Hindlimb muscle (tissue), 1 donor: ENCODE measurements at places on chromosomes 1 and 21.
A peak's percentile ranks its signal among the peaks of the same experiment; 100 is the strongest.

DNA sequence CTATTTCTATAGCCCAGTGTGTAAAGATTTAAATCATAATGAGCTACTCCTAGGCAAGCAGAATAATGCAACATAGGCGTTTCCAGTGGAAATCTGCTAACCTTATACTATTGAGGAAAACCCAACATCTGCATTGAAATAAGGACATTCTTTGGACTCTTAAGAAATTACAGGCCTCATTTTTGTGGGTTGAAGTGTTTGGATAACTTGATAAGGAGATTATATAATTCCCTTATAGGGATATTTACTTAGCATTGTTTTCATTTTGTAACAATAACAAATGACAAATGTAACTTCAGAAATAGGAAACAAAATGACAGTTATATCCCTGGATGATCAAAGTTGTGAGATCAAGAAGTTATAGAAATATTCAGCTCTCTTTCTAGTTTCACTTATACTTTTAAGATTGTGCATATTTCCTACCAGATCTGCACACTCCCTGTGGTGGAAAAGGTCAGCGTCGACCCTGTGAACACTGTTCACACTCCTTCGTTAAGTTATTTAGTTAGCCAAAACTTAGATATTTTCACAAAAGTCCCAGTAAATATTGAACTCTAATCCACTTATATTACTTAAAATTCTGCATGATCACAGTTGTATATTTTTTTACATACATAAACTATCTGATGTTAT lies 284.4 kb upstream of the C1orf105 start:
- no peak for DNase-seq

- DNase-seq, result no peak
These were observed 16.8 kb downstream of the RAP1GAP start for GRCh38 chr1:21652101-21652936.

DNA sequence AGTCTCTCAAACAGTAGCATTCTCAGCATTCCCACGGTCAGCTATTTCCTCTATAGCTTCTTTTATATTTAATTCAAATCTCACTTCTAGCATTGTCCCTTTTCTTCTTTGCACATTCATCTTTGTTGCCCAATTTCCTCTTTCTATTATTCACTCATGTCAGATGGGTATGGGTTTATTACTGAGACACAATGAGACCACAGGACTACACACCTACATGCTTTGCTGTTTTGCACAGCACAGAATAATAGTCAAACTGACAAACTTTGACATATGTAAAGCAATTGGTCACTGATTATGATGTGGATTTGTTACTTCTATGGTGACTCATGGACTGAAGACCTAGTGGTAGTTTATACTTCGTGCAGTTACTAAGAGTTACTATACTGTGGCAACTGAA lies 5.8 kb upstream of the CD1C start:
- no peak for DNase-seq

GRCh38 chr1:41514381-41514780 lies 29.9 kb upstream of the EDN2 start:
- DNase-seq, result no peak

DNA sequence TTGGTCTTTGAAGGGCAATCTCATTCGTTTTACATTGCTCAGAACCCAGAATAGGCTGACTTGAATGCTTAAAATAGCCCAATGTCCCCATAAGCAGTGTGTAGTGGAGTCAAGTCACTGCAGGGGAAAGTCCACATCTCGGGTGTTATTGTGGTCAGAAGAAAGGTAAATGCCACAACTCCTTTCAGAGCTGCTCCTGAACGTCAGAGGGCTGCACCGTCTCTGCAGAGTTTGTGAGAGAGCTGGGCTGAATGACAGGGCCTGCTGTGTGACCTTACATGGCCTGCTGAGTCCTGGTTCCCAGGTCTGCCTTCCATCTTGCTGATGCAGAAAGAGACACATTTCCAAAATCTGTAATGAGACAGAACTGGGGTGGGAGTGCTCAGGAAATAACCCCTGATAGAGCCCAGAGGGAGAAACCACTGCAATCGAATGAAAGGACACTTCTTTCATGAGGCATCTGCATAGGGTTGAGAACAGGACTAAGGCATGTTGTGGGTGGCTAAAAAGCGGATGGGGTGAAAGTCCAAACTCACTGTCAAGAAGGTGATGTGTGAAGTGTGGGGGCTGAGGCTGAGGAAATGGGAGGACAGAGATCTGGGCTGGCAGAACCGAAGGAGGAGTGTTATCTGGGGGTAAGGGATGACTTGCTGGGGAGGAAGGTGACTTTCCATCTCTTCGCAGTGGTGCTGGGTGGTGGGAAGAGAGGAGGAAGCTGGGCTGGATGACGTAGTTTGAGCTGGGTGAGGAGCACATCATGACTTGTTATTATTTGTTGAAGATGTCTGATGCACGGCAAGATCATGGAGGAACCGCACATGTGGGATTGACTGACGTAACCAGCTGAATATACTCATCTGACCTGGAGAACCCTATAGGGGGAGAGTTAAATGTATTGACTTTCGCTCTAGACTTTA lies 33.7 kb downstream of the XCL2 start:
- no peak for DNase-seq

DNA sequence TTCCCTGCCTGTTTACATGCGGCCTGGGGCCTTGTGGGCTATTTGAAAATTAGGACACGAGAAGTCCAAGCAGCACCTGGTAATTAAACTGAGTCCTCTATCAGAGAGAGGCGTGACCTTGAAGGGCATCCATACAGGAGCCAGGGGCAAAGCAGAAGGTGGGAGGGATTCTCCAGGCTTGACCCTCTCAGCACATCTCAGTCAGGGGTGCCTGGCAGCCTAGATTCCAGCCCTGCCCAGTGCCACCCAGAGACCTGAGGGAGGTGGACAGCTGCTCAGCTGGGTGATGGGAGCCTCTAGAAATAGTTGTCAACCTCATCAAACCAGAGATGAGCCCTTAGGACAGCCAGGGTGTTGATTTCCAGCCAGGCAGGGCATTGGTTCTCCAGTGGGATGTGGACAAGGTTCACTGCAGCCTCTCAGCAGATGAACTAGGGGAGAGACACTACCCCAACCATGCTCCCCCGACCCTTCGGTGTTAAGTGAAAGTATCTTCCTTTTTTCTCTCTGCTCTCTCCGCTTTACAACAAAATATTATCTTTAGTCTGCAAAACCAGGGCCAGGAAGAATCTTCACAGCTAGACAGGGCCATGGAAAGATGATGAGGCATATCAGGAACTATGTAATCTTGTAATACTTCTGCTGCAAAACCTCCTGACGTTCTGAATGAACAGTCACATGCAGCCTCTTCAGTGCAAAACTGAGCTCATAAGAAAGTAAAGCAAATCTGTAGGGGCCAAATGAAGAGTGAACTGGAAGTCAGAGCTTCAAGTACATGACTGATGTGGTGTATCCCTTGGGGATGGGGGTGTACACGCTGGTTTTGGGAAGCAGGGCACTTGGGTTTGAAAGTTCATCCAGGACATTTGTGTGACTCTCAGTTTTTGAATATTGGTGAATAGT lies 35.9 kb upstream of the ATP5PO start:
- no peak for DNase-seq

- DNase-seq, result no peak
These were observed 25.0 kb upstream of the IVNS1ABP start for GRCh38 chr1:185342017-185342416.

- DNase-seq, result no peak
These were observed 140.8 kb downstream of the PTGER3 start for GRCh38 chr1:70906800-70907199.

GRCh38 chr1:9078015-9078751 lies 8.7 kb upstream of the SLC2A5 start:
- DNase-seq, result no peak

DNA sequence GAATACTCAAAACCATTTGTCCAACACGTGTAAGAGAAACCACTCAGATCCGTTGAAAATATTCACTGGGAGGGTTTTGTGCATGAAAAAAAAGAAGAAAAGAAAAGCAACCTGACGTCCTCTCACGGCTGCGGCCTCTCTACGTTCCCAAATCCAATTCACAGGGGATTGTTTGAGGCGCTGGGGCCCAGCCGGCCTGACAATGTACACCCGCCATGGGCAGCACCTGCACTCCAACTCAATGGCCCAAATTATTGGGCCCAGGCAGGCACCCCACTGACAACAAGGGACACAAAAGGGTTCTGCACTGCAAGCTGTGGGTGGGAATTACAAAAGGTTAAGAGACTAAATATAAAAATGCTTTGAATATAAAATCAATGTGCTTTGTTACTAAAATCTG lies 41.5 kb downstream of the MORN1 start:
- DNase-seq, result no peak

- DNase-seq, result no peak
These were observed 36.2 kb downstream of the PTP4A2 start for GRCh38 chr1:31901838-31902509.

GRCh38 chr1:229636042-229636441 lies 10.0 kb downstream of the URB2 start:
- DNase-seq, result no peak

GRCh38 chr1:116680752-116681151 lies 13.2 kb upstream of the IGSF3 start:
- DNase-seq, result no peak

DNA sequence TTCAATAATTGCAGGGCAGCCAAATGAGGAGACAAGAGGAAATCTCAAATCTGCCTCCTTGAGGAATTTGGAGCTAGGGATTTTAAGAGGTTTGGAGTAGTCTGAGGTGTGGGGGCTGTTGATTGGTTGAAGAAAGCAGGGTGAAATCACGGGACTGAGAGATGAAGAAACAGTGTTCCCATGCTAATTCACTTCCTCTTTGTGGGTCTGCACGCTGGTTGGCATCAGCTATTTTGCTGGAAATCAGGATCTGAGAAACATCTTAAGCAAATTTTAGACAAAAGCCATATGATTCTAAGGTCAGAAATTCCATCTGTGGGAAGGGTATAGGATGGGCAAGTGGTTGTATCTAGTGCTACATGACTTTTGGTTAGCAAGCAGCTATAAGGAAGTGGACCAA lies 107.1 kb upstream of the PAXBP1 start:
- DNase-seq, result peak; percentile 15

DNA sequence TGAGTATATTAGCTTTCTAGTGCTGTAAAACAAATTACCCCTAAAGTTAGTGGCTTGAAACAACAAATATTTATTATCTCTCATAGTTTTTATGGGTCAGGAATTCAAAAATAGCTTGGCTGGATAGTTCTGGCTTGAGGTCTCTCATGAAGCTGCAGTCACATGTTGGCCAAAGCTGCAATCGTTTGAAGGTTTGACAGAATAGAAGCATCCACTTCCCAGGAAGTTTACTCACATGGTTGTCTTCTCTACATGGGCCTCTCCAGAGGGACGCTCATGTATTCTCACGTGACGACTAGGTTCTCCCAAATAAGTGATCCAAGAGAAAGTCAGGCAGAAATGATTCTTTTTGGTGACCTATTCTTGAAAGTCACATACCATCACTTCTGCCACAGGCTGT lies 99.1 kb downstream of the NIBAN1 start:
- no peak for DNase-seq

DNA sequence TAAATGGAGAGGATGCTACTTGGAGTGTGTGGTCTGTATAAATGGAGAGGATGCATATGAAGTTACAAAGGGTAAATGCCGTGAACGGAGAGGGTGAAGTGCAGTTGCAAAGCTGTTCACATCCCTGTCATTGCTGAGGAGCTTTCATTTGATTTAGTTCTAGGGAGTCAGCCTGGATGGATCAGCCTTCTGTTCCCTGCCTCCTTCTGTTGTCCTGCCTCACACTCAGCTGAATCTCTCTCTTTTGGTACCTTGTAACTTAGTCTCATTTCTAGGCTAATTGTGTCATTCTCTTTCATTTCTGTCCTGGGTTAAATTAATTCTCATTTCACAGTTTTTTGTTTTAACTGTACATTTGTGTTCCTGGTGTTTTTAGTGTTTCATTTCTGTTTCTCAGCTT lies 133.2 kb upstream of the COL6A1 start:
- DNase-seq, result no peak

GRCh38 chr1:154404984-154405746 lies at the start of gene IL6R:
TSS of gene IL6R (plus strand) at chr1:154405343. CDS start at chr1:154405630, 287 bp downstream.
- peak; percentile 88 for DNase-seq

DNA sequence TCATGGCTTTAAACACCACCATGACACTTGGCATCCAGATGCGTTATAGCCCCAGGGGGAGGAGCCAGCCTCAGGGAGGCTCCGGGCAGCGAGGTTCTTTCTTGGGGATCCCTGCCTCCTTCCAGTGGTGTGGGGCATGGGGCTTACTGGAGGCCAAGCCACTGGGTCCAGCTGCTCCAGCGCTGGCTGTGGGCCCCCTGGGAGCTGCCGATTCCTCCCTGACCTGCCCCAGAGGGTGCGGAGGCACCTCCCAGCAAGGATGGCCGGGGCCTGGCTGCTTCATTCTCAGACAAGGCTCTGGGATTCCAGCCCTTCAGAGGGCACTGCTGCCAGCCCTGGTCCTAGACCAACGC lies 159.3 kb downstream of the PEX14 start:
- no peak for DNase-seq

GRCh38 chr1:151832318-151832980 lies 847 bp upstream of the RORC start:
- DNase-seq, result no peak

DNA sequence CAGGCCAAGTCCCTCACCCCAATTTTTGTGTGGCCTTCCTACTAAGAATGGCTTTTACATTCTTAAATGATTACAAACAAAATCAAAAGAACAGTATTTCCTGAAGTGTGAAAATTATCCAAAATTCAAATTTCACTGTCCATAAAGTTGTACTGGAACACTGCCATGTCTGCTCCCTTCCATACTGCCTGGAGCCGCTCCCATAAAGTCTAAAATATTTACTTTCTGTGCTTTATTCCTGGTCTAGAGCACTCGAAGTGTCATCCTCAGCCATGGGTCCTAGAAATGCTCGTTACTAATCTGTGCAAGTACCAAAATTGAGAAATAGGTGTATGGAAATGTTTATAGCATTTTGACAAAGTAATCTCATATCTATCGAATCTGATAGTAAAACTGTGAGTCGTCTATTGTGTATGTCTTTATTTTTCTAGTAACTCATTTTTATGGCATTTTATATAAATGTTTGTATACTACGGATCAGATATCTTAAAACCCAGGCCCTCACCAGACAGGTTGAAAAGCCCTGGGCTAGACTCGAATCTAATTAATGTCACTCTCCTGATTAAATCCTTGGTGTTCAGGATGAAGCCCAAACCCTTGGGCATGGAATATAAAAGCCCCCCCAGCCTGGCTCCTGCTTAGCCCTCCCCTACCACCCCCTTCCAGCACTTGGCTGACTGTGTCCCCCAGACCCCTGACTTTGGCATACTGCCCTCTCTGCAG lies 4.9 kb downstream of the LBR start:
- DNase-seq, result no peak

- DNase-seq, result no peak
These were observed 38.8 kb downstream of the CASQ2 start for GRCh38 chr1:115729756-115730155.

- DNase-seq, result no peak
These were observed 89.9 kb upstream of the ARHGEF16 start for GRCh38 chr1:3364551-3364950.

- DNase-seq, result no peak
These were observed 27.5 kb downstream of the SLC2A1 start for GRCh38 chr1:42931108-42931539.
